Kidney epithelial cell (primary cell): ENCODE measurements at places on chromosomes 2 and 18. TPM values are rescaled to one million over a fixed set of nuclear protein-coding genes. Genes with fewer than 3 reads are reported as not detected.

GRCh38 chr2:160868891-160869290, 291.3 kb upstream of the TANK start:
- no peak for DNase-seq

DNA sequence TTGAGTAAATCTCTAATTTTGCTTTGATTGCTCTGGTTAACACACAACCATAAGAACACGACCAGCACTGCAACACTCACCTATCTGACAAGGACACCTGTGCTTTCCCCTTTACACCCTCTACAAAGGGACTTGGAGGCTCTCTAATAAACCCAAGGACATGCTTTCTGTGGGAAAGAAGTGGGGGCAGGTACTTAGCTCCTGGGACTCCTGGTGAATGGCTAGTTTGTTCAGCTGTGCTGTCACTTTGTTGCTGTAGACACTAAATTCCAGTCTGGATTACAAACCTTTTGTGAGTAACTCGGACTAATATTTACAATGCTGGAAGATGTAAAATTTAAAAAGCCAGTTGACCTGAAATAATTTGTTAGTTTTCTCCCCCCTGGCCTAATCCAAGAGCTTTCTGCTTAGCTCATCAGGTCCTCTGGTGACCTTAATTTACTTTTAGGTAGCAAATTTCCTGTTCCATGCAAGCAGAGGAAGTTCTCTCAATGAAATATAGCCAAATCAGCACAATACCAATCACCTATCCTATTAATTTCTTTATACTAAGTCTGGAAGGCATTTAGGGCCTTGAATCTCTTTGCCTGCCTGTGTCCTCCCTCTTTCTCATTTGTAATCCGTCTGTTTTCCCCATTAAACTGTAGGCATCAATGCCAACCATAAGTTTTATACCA, 67.5 kb downstream of the PLCL1 start:
- no peak for DNase-seq

GRCh38 chr2:84498150-84498799, 18.0 kb upstream of the DNAH6 start:
- DNase-seq = no peak

GRCh38 chr18:68229351-68229750, 485.6 kb downstream of the TMX3 start:
- DNase-seq = no peak

DNA sequence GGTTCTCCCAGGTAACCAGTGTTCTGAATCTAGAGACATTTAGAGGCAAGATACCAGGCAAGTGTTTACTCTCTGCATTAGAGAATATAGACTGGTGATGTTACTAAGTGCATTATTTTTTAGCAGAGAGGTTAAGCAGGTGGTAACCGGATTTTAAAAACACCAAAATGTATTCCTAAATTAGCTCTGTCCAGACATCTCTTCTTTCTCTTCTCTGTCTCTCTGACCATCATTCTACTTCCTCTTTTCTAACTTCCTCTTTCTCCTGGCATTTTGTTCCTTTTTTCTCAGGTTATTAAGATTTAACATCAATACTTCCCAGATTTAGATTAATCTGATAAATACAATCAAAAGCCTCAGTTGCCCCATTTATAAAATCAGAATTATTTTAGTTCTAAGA, 31.7 kb upstream of the DYNC1I2 start:
- no peak for DNase-seq

- DNase-seq = no peak
Observed at GRCh38 chr2:35526741-35527140, 828.8 kb upstream of the CRIM1 start.

- DNase-seq = no peak
Observed at GRCh38 chr2:26605195-26605998, 35.8 kb downstream of the CIB4 start.

DNA sequence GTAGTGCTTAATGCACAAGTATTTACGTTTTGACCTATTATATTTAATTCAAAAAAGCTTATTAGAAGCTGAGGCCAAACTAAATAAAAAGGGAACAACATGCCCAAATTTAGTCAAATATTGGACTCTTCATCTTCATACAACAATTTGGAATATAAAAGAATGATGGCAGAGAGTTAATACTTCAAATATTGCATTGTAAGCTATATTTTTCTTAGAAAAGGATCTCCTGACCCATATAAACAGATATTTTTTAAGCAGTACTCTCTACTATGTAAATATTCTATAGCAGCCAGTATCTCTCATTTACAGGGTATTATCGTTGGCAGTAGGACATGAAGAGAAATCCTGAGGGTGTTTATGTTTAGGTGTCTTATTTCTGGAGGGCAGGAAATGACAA, 531.2 kb downstream of the NYAP2 start:
- DNase-seq = no peak

DNA sequence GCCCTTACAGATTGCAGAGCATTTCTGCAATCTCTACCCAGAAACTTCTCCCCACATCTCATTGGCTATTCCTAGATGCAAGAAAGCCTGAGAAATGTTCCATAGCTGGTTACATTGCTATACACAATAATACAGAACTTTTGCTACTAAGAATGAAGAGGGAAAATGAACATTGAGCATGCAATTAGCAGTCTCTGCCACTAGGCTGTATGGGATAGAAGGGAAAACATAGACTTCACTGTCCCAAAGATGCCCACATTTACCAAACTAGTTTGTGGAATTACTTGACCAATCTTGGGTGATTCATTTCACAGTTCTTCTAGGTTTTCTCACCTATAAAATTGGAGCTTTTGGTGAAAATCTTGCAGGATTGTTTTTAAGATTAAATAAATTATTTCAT, 265.7 kb upstream of the NT5C1B start:
- DNase-seq = no peak

DNA sequence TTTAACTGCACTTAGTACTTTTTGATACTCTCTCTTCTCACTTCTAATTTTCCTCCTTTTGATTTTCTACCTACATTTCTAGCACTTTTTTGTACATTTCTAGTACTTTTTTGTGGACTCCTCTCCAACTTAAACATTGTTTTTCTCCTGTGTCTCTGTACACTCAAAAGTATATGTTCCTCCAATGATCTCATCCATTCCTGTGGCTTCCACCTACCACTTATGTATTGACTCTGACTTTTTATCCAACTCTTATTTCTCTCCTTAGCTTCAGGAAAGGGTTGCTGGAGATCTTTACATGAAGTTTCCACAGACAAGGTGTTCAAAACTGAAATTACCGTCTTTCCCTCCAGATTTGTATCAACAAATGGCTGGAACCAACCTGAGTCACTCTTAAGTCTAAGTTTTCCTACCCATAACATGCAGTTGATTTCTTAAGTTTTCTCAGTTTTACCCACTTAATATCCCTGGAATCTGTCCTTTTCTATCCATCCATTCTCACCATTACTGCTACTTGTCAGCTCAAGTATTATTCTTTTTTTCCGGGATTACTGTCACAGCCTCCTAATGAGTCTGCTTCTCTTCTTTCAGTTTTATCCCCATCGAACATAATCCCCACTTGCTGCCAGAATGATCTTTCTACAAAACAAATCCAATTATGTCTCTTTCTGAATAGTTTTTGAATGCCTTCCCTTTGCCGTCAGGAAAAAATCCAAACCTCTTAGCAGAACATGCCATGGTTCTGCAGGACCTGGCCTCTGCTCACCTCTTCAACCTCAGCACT, 22.6 kb upstream of the PELI1 start:
- DNase-seq = no peak

Gene UNC80
- not detected in 2 replicates for total RNA-seq

GRCh38 chr18:54671291-54671881, 80.3 kb downstream of the DYNAP start:
- DNase-seq = no peak

DNA sequence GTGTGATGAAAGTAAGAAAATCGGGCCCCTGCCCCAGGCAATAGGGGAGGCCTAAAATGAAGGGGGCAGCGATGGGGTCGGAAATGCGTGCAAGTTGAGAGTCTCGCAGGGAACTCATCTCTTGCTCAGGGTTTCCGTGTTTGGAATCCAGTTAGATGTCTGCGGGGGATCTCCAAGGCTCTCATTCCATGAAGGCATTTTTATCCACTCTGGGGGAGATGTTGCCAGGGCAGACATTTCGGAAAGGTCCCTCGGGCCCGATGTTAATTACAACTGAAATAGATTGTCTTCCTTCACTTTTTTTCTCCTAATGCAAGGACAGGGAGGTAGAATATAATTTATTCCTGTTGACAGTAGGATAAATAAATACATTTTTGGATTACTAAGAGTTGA, 12.8 kb upstream of the SKOR2 start:
- no peak for DNase-seq

Gene GTF2A1L
- 0.67 TPM in 1 of 2 replicates, not detected in the other for total RNA-seq

Gene GNAL
- 9.6 and 14.7 TPM in 2 replicates for total RNA-seq

DNA sequence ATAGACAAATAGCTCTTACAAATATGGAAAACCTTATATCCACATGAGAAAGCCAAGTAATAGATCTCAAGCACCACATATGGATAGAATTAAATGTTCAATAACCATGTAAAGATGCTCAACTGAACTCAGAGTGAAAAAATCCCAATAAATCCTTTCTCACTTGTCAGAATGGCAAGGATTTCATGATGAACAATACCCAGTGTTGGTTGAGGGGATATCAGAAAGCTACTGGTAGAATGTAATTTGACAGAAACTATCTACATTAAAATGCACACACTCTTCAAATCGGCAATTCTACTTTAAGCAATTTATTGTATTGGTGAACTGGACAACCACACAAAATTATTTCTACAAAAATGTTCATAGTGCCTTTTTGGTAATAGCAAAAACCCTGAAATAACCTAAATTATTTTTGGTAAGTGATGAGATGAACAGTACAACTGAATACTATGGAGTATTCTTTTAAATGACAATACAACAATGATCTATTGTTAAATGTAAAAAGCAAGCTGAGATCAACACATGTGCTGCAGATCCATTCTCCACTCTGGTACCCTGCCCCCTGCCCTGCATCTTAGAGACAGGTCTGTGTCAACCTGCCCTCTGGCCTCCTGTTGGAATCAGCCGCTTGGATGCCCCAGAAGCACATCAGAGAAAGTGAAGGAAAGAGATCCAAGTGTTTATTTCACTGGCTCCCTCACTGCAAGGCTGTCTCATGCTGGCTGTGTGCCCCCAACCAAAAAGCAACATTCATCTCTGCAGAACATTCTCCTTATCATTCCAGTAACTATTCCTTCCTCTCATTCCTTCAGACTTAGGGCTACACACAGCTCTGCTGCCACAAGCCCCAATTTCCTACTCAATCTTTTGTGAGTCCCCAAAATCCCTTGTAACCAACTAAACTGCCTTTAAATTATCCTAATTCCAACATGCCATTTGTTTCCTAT, 442.5 kb downstream of the LRATD1 start:
- DNase-seq = no peak

GRCh38 chr2:119241205-119241532, 17.5 kb downstream of the STEAP3 start:
- no peak for DNase-seq

DNA sequence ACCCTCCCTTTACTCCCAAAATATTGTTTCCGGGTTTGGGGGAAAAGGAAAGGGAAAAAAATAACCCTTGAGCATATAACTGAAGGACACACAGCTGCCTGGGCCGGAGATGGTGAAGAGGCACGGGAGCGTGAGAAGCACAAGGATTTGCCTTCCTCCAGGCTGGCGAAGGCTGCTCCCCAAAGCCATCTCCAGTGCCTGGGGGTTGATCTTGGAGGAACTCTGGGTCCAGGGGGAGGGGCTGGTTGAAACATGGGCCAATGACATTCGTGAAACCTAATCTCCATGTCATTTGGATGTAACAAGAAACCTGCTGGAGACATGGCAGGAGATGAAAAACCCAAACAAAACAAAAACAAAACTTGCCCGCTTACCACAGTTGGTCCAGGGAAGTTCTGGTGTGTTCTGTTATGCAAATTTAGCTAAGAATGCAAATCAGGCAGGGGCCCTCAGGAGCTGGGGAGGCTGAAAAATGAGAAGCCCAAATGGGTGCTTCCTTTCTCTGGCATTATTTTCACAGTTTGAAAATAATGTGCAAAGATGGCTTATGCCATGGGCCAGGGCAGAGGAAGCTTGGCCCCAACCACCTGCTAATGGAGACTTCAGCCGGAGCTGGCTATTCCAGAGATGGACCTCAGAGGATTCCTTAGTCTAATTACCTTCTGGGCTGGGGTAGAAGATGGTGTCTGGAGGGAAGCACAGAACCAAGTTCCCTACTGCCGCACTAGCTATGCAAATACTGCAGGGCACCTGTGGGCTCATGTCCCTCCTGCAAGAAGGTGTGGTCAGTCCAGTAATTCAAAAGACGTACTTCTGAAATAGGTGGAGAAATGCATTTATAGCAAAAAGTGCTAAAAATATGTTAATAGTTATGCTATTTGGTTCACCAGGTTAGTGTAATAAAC, 180.9 kb downstream of the BCL2 start:
- DNase-seq = no peak

GRCh38 chr2:121232626-121233265, 52.3 kb downstream of the TFCP2L1 start:
- no peak for DNase-seq

Gene LONRF2
- total RNA-seq = 3.3 and 4.1 TPM in 2 replicates

DNA sequence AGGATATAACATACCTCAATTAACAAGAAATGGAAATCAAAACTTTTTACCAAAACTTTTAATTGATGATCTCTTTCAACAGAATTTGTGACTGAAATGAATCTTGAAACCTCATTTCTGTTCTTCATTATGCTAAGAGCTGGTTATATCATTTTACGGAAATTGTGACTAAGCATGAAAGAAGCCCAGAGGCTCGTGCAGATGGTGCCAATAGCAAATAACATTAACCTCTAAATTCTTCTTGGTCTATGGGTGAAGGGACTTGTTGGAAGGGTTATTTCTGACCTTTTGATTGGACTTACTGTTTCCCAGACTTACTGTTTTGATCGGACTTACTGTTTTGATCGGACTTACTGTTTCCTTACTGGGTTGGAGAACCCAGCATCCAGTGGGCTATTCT, 435.6 kb downstream of the TDRD15 start:
- no peak for DNase-seq

DNA sequence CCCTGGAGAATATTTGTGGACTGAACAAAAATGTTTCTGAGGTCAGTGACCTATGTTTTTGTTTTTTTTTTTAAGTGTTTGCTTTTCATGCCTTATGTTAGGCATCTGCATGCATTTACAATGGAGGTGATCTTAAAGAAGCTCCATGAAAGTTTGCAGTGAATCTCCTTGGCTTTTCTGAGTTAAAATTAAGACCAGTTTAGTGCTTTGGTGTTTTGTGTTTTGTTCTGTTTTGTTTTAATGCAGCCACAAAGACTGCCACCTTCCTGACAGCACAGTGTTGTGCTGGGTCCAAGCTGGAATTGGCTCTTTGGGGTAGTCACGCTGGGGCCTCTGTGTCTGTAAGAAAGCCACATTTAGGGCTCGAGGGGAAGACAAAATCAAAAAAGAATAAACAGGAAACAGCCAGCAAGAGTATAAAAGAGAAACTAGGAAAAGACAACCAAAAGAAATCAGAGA, 396.2 kb downstream of the ARHGAP15 start:
- DNase-seq = no peak
